ENCODE measurements at places on chromosomes 4 and X.

DNA sequence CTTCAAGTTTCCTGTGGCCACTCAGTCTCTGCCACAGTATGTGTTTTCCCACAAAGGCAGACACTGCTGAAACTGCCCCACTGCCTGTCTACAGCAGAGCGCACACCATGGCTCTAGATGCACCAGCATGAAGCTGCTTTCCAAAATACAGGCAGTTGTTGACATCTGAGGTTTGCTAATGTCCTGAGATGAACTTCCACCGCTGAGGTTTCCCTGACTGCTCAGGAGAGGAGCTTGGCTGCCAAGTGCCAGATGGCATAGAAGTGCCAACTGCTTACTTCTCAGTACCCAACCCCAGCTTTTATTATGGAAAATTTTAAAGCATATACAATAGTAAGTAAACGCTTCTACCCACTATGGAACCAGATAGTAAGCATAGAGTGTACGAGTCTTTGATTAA is 61.0 kb upstream of the EXOC1L start:
- DNase-seq = peak; percentile 35

DNA sequence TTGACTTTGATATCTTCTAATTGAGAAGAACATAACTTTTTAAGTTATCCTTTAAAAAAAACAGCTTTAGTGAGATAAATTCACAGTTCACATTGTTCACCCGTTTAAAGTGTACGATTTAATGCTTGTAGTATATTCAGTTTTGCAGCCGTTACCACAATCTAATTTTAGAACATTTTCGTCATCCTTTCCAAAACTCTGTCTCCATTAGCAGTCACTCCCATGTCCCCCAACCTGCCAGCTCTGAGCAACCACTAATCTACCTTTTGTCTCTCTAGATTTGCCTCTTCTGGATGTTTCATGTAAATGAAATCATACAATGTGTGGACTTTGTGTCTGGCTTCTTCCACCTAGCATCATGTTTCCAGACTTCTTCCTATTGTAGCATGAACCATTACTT is 38.6 kb downstream of the CLCN4 start:
- no peak for DNase-seq

GRCh38 chrX:104567506-104567905 is 1.5 kb downstream of the IL1RAPL2 start:
- no peak for DNase-seq

GRCh38 chr4:114163051-114163450 is 183.6 kb upstream of the ARSJ start:
- DNase-seq = no peak

GRCh38 chrX:130125091-130125874 is 15.0 kb upstream of the ELF4 start:
- DNase-seq = no peak

GRCh38 chr4:141352909-141353525 is 132.3 kb downstream of the ZNF330 start:
- DNase-seq = no peak

- DNase-seq = peak; percentile 39
Observed at GRCh38 chrX:14529290-14529989, at the start of gene GLRA2. TSS of gene GLRA2 (plus strand) at chrX:14529536. CDS start at chrX:14530058, 522 bp downstream.

DNA sequence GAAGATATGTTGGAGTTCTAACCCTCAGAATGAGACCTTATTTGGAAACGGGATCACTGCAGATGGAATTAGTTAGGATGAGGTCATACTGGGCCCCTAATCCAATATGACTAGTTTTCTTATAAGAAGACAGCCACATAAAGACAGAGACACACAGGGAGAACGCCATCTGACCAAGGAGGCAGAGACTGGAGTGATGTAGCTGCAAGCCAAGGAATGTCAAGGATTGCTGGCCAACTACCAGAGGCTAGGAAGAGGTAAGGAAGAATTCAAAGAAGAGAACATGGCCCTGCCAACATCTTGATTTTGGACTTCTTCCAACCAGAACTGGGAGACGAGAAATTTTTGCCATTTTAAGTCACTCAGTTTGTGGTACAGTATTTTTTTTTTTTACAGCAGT is 152.8 kb upstream of the DIPK2B start:
- peak; percentile 3 for DNase-seq

- DNase-seq = no peak
Observed at GRCh38 chr4:2042204-2042946, 16.8 kb upstream of the NAT8L start.

- DNase-seq = peak; percentile 34
Observed at GRCh38 chrX:80513625-80514024, 93.4 kb downstream of the TENT5D start.

GRCh38 chr4:76125816-76126215 is 22.4 kb downstream of the NUP54 start:
- no peak for DNase-seq

GRCh38 chr4:95092766-95093165 is 335.0 kb downstream of the BMPR1B start:
- peak; percentile 24 for DNase-seq

DNA sequence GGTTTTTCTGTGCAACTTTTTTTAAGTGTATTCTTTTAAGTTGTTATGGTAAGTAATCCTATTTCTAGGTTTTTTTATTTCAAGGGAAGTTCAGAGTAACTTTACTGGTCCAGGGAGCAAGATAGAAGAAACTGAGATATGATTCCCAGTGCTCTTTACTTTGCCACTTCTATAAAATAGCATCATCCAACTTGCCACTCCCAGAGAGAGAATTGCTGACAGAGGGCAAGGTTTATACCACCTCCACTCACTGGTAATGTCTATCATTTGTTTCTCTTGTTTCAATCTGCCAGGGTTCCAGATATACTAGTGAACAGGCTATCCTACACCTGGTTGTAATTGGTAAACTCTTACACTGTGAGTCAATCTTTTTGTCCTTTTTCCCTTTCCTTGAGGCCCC is 3.5 kb upstream of the CLCN3 start:
- DNase-seq = no peak

DNA sequence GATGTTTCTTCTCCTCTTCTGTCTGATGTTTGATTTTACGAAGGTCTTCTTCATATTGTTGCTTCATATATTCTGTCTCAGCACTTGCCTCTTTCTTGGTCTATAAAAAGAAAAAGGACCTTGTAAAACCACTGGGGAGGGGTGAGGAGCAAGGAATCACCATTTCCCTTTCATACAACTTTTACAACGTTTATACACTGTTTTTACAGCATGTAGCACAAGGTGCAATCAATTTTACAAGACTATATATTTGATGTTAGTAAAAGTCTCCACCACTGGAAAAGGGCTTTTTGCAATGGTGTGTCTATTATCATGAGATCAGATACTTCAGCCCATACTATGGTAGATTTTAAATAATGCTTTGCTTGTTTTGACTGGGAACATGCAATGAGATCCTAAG is 76.3 kb downstream of the FAM184B start:
- no peak for DNase-seq

- no peak for DNase-seq
Observed at GRCh38 chrX:30748342-30748960, 95.2 kb downstream of the GK start.

- DNase-seq = no peak
Observed at GRCh38 chr4:38455092-38455862, 208.7 kb upstream of the KLF3 start.

GRCh38 chr4:68465058-68465457 is 17.8 kb downstream of the TMPRSS11E start:
- DNase-seq = no peak

DNA sequence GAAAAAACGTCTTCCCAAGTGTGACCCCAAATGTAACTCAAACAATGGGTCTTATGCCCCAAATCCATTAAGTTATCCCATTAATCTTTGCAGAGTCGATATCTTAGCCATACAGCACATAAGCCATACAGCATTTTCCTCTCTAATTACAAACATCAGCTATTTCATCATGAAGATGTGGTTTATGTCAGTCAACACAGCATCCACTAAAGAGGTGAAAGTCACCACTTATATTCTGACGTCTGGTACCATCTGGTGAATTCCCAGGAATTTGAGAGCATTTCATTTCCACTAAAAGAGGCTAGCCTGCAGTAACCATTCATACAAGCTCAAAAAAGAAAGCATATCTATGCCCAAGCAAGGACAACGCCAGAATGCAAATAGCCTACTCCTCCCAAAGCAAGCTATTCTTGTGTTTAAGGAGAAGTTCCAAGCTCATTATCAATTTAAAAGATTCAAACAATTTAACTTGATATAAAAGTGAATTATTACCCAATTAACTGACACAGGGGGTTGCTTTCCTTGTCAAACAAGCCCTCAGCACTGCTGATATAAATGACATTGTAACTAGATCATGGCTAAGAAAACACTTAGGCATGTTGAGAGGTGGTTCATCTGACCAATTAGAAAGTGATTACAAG is 203.3 kb downstream of the ANTXR2 start:
- peak; percentile 35 for DNase-seq

Measured in NCI-H82 (cell line).